ENCODE measurements at places on chromosomes 11 and 22. TPM values are rescaled to one million over a fixed set of nuclear protein-coding genes. Genes with fewer than 3 reads are reported as not detected.

SLC25A45 gene
- total RNA-seq, result 8.9 TPM

PRDM11 gene
- 27.1 TPM for total RNA-seq

OR6T1 gene
- total RNA-seq, result not detected

RAB36 gene
- 12.9 TPM for total RNA-seq

PGR gene
- 0.12 TPM for total RNA-seq

BIRC3 gene
- 4.4 TPM for total RNA-seq

OR4D5 gene
- total RNA-seq, result not detected

CDKN1C gene
- 286 TPM for total RNA-seq

GAL3ST1 gene
- 27.3 TPM for total RNA-seq

LRP4 gene
- 25.2 TPM for total RNA-seq

GVQW3 gene
- total RNA-seq, result 7.9 TPM

KCNQ1OT1 gene
- 11.5 TPM for total RNA-seq

DCHS1 gene
- total RNA-seq, result 73.7 TPM

USP2 gene
- total RNA-seq, result 14.3 TPM

APOA4 gene
- total RNA-seq, result 0.35 TPM

OR51B4 gene
- 1.5 TPM for total RNA-seq

MRGPRF gene
- total RNA-seq, result 26.7 TPM

RCOR2 gene
- total RNA-seq, result 4.1 TPM

LMNTD2 gene
- total RNA-seq, result 2.3 TPM

MS4A1 gene
- 1.3 TPM for total RNA-seq

EXPH5 gene
- 10.3 TPM for total RNA-seq

IGLL5 gene
- total RNA-seq, result 1.3 TPM

VSTM5 gene
- total RNA-seq, result 1.9 TPM

PRRG4 gene
- 4.0 TPM for total RNA-seq
